Stimulated activated CD4-positive, alpha-beta T cell treated with anti-CD3 and anti-CD28 coated beads, Interleukin-12 subunit alpha, Interleukin-12 subunit beta, amount 100 ng/mL, for 48 hours (primary cell): ENCODE measurements at places on chromosomes 5 and 9.

DNA sequence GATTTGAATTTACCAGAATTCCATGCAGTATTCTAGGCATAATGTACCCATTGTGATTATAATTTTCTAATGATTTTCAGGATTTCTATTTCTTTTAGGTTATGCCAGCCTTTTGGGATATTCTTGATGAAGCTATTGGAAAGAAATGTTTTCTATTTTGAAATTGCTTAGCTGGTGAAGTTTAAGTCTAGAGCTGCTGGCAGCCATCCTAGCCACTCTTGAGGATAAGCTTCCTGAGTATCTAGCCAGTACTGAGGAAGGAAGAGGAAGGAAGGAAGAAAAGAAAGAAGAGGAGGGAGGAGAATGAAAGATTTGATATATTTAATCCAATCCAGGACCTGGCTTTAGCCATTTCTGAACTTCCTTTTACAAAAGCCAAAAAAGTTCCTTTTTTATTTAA, 142.1 kb upstream of the DAB2 start:
- no peak for DNase-seq

DNA sequence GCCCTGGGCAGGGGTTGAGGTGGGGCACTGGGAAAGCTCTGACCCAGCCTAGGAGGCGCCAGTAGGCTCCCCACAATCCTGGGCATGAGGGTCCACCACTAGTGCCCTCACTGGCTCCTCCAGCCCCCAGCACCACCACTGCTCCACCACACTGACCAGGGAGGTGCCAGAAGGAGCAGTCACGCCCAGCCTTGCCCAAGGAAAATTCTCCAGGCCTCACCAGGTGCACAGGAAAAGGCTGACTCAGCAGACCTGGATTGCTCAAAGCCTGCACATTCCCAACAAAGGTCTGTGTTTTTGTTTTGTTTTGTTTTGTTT, 62.9 kb downstream of the ZNF354C start:
- DNase-seq: no peak

GRCh38 chr9:5917888-5918287, 27.2 kb downstream of the MLANA start:
- DNase-seq: no peak

DNA sequence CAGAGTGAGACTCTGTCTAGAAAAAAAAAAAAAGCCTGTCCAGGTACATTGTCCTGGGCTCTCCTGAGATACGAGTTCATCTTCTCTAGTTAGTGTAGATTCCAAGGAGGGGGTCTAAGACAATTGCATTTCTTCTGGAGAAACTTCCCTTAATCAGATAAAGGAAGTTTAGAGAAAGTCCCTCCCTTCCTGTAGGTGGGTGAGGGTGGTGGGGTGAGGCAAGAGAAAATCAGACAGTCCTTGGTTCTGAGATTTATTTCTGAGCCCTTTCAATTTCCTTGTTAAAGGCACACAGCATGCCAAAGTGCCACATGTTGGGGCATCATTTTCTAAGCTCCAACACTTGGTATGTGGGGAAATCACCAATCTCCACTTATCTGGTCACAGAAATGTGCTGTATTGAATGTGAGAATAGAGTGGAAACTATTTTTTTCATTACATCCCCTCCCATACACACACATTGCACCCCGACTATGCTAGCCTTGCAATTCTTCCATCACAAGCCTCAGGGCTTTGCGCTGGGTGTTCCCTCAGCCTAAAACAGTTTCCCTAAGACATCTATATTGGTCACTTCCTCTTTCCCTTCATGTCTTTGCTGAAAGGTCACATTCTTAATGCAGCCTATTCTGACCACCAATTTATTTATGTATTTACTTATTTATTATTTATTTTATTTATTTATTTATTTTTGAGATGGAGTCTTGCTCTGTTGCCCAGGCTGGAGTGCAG, 5.1 kb upstream of the TUT7 start:
- no peak for DNase-seq

DNA sequence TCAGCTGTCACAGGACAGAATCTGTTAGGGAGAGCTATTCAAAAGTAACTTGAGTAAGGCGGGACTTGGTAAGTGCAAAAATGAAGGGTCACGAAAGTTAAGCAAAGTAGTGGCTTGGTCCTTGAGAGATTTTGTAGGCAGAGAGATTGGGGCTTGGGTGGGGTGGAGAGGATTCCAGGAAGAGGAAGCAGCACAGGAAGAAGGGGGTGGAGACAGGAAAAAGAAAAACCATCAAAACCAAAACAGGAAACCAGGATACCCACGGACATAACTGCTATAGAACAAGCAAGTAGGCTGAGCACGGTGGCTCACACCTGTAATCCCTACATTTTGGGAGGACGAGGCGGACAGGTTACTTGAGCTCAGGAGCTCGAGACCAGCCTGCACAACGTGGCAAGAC, 3.7 kb downstream of the ROPN1L start:
- DNase-seq: no peak

DNA sequence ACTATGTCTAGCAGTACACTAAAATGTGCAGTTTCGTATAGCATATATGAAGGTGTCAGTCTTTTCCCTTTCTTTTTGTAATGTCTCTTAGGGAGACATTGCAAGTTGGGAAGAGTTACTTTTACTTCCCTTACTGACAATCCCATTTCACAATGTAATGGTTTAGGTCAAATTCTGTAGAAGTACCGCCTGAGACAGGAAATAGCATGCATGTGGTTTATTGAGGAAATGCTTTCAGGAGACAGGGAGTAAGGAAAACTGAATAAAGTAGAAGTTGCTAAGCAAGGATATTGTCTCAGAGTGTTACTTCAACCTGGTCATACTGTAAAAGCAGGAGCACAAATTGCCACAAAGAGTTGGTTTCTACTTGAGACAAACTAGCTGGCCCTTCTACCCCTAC, 32.1 kb upstream of the MSANTD3 start:
- no peak for DNase-seq
